ENCODE measurements at places on chromosomes 2 and 18.

GRCh38 chr2:23622966-23623675 is 238.1 kb downstream of the KLHL29 start:
- DNase-seq = no peak

DNA sequence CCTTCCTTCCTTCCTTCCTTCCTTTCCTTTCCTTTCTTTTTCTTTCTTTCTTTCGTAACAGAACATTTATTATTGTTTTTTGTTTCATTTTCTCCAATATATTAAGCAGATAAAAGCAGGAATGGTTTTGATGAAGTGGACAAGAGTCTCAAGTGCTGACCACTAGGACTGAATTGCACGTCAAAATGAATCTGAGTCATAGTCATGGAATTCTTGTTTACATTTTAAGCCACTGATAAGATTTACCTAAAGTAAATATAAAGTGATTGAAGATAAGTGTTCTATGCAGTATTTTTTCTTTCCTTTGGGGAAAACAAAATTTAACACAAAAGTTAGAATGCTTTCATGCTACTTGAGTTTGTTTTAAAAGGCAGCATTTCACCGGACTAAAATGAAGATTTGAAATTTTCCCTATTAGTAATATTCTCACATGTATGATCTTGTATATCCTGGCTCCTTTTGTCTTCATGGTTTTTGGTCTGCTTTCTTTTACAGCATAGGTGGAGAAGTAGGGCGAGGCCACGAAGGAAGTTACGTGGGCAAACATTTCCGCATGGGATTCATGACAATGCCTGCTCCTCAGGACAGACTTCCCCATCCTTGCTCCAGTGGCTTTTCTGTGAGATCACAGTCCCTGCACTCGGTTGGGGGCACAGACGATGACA is 113.5 kb downstream of the NYAP2 start:
- DNase-seq = no peak

GRCh38 chr2:140122001-140122400 is 1341.8 kb upstream of the NXPH2 start:
- DNase-seq = no peak

DNA sequence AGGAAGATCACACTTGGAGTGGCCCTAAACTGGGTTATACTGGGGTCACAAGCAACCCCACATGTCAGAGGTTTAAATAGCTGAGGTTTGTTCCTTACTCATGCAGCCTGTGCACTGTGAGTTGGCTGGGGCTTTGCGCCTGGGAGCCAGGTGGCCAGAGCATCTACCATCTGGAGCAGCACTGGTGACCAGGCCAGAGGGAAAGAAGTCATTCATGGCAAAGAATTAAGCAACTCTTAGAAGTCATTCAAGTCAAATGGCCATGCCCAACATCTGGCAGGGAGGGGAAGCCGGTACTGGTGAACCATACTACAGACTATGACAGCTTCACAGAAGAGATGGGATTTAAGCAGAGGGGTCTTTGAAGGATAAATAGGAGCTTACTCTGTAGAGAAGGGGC is 90.7 kb downstream of the POLR1A start:
- DNase-seq = no peak

- peak; percentile 21 for DNase-seq
Measured at GRCh38 chr2:43402002-43402401, 175.6 kb upstream of the ZFP36L2 start.
